ENCODE measurements at places on chromosomes 12 and 14.

DNA sequence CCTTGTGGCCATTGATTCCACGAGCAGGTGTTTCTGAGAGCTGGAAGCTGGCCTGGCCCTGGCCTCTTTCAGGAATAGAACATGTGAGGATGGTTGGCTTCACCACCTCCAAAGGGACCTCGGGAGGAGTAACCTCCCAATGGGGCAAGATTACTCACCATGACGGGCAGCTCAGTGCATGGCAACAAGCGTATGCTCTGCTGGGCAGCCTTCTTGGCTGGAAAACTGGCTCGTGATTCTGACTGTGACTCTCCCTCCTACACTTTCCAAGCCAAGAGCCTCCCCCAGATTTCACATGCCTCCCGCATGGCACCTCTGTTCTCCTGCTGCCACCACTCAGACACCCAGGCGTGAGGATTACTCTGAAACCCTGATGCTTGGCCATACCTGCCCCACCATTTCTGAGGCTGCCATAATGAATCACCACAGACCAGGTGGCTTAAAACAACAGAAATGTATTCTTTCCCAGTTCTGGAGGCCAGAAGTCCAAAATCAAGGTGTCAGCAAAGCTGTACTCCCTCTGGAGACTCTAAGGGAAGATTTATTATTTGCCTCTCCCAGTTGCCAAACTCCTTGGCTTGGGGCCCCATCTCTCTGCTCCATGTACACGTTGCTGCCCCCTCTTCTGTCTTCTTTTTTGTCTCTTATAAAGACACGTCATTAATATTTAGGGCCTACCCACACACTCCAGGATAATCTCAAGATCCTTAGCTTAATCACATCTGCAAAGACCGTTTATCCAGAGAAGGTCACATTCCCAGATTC lies 215.9 kb downstream of the CHST11 start:
- no peak for DNase-seq

DNA sequence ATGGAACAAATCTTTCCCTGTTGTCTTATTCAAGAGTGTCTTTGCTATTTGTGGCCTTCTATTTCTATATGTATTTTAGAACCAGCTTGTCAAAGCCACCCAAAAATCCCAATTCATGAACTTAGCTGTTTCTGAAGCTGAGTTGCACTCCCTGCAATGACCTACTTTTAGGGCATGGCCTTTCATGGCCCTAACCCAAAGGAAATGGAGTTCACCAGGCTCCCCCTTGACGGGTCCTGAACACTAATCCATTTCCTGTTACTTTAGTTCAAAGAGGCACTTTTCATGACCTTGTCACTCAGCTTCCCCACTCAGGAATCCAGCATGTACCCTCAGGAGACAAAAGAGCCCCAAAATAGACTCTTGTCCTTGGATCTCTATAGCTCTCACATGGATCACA lies 7.6 kb downstream of the TMED8 start:
- no peak for DNase-seq

GRCh38 chr14:70804556-70805162 lies 4.7 kb downstream of the MAP3K9 start:
- DNase-seq: no peak

DNA sequence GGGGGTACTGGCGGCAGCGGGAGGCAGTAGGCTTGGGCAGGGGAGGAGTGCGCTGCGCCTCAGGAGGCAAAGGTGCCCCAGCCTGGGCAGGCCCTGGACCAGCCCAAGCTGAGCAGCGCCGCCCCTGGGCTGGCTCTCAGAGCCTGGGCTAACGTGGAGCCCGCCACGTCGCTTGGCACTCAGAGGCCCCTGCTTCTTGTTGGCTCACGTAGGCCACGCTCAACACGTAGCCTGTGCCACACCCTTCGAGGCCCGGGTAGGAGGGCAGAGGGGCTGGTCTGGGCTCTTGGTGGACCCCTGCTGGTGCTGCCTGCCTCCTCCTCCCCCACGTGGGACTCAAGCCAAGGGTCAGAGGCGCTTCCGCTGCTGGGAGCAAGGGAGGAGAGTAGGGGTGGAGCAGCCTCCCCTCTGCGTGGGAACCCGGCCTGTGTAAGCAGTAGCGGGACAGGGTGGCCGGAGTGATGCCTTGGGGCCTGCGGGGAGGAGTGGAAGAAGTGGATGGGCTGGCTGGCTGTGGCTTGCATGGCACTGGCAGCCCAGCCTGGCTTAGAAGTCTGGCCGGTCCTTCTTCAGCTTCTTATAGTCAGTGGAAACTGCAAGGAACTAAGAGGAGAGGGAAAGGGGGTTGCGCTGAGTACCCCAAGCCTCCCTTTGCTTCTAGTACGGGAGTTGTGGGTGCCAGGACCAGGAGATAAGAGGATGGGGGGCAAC lies 5.7 kb downstream of the SHMT2 start:
- peak; percentile 56 for DNase-seq

- no peak for DNase-seq
Observed at GRCh38 chr12:25013061-25013460, 64.2 kb upstream of the BCAT1 start.

DNA sequence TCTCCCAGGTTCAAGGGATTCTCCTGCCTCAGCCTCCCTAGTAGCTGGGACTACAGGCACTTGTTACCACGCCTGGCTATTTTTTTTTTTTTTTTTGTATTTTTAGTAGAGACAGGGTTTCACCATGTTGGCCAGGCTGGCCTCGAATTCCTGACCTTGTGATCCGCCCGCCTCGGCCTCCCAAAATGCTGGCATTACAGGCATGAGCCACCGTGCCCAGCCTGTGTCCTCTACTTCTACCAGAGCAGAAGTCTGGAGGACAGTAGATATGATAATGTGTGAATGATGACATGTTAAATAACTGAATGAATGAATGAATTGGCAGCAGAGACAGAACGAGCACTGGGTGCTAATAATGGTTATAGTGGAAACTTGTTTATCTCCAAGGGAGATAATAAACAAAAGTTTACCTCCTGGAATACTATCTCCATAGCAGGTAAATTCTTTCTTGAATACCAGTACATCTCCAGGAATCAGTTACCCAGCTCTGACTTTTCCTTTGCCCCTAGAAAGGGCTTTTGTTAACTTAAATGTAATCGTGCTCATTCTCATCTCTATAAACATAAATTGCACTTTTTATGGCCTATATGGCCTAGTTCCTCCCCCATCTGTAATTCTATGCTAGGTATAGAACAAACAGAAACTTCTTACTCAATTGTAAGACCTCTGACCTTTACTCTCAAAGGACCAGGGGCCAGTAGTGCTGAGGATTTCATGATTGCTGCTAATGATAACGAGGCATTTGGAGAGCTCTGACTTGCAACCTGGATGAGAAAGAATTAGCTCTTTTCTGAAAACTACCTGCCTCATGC lies 7.2 kb upstream of the LGALS3 start:
- no peak for DNase-seq

- no peak for DNase-seq
Observed at GRCh38 chr12:67714648-67715047, 66.1 kb downstream of the DYRK2 start.

- DNase-seq: no peak
Observed at GRCh38 chr12:92301356-92301755, 155.7 kb upstream of the BTG1 start.

- no peak for DNase-seq
Observed at GRCh38 chr14:47392326-47392725, 283.1 kb downstream of the MDGA2 start.

GRCh38 chr12:105860561-105861207 lies 278.1 kb downstream of the NUAK1 start:
- DNase-seq: no peak

GRCh38 chr12:86698641-86698980 lies 442.4 kb upstream of the MGAT4C start:
- no peak for DNase-seq

DNA sequence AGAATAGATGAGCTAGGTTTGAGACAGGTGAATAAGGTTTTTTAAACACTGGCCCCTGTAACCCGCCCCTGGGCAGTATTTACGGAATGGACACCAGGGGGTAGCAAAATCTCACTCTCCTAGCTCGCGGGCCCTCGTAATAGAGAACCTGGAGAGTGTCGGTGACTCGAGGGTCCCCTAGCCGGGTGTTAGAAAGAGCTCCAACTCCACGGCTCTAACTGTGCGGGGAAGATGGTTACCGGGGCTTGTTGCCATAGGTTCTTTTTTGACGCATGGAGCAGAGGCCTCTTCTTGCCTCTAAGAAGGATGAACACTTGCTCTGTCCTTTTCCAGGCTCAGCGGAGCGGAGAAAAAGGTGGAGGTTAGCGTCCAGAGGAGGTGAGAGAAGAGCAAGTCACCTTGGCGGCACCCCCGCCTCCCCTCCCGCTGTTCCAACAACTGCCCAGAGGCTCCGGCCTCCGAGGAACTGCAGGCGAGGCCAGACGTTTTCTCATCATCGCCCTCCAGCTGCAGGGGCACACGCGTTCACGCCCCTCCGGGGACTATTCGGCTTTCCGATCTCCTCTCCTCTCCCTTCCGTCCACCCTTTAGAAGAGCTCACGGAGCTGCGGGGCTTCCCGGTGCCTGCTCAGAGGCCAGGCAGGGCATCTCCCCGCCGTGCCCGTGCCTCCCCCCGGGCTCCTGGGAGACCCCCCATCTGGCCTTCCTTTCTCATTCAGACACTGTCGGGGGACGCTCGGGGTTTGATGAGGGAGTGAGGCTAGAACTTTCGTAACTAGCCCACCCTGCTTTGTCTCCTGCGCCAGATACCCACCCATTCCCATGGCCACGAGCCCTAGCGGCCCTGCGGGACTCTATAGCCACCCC lies 1.4 kb upstream of the ARHGEF40 start:
- DNase-seq: peak; percentile 62

- DNase-seq: no peak
Observed at GRCh38 chr14:50012644-50013043, 103.7 kb downstream of the VCPKMT start.

- DNase-seq: no peak
Observed at GRCh38 chr14:88599326-88599725, 36.5 kb downstream of the ZC3H14 start.

Data from WTC11 (cell line).